ENCODE measurements at places on chromosomes 6 and 20. TPM values are rescaled to one million over a fixed set of nuclear protein-coding genes. Genes with fewer than 3 reads are reported as not detected.

Gene GTF3C6
- 8.1 TPM for total RNA-seq

Gene METTL24
- total RNA-seq, result 3.0 TPM

Gene CLPSL2
- not detected for total RNA-seq

Gene ADGRF5
- under 0.01 TPM for total RNA-seq

Gene BPIFB4
- not detected for total RNA-seq

Gene LGSN
- under 0.01 TPM for total RNA-seq

Gene KHDC1L
- total RNA-seq, result not detected

Gene TTK
- total RNA-seq, result 1.3 TPM

GRCh38 chr6:76553256-76553655, 480.8 kb upstream of the IMPG1 start:
- DNase-seq, result no peak

GRCh38 chr20:18287546-18287914, 797 bp upstream of the ZNF133 start:
- DNase-seq, result no peak

- peak; percentile 23 for DNase-seq
Observed at GRCh38 chr6:52027699-52028098, 59.7 kb downstream of the PKHD1 start.

GRCh38 chr6:165643015-165643414, 20.0 kb downstream of the PDE10A start:
- no peak for DNase-seq

DNA sequence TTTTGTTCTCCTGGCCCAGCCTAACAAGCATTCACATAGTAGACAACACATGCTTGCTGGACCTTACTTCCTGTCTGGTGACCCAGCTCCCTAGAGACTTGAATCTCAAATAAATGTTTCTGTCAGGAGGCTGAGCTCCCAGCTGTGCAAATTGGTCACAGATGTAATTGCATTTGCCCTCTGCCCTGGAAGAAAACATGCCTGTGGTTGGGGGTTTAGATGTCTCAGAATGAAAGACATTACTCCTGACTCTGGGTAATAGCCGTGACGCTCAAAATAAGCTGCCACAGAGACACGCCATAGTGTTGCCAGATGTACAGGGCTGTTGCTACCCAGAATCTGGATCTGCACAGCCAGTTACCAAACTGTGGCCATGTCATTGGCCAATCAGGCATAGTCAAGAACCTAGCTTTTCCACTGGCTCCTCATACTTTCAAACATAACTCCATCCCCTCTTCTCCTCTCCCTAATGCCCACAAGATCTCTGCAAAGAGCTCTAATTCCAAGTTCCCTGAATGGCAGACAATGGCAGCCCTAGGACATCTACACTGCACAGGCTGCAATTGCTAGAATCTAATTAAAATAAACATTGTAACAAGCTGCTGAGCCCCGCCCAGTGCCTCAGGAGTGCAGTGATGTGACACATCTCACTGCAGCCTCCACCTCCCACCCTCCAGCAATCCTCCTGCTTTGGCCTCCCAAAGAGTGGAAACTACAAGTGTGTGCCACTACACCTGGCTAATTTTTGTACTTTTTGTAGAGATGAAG, 32.8 kb upstream of the GMPR start:
- DNase-seq, result no peak

- no peak for DNase-seq
Observed at GRCh38 chr6:92700411-92700810, 718.9 kb downstream of the EPHA7 start.

GRCh38 chr6:128098000-128098581, 197.2 kb upstream of the THEMIS start:
- no peak for DNase-seq

GRCh38 chr20:10280018-10280908, 61.6 kb downstream of the SNAP25 start:
- no peak for DNase-seq

GRCh38 chr6:156842598-156843250, 65.5 kb downstream of the ARID1B start:
- no peak for DNase-seq

GRCh38 chr6:33694401-33694931, 17.0 kb downstream of the UQCC2 start:
- peak; percentile 81 for DNase-seq

DNA sequence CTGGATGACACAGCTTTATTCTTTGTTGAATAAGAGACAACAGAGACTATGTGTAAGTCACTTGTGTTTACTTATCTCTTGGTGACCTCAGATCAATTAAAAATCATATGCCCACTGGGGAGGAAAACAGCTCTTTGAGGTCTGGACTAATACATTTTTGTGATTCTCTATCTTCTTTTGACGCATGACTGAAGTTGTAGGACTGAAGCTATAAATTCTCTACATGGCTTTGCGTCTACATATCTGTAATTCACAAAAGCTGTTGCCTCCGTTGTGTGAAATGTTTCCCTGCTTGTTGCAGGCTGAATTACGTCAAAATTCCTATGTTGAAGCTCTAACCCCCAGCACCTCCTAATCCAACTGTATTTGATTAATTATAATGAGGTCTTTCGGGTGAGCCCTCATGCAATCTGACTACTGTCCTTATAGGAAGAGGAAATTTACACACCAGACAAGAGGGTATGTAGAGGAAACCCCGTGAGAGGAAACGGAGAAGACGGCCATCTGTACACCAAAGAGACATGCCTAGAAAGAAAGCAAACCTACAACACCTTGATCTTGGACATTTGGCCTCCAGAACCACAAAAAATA, 481.6 kb downstream of the PRKN start:
- DNase-seq, result no peak

GRCh38 chr20:6956574-6956973, 189.1 kb downstream of the BMP2 start:
- no peak for DNase-seq

DNA sequence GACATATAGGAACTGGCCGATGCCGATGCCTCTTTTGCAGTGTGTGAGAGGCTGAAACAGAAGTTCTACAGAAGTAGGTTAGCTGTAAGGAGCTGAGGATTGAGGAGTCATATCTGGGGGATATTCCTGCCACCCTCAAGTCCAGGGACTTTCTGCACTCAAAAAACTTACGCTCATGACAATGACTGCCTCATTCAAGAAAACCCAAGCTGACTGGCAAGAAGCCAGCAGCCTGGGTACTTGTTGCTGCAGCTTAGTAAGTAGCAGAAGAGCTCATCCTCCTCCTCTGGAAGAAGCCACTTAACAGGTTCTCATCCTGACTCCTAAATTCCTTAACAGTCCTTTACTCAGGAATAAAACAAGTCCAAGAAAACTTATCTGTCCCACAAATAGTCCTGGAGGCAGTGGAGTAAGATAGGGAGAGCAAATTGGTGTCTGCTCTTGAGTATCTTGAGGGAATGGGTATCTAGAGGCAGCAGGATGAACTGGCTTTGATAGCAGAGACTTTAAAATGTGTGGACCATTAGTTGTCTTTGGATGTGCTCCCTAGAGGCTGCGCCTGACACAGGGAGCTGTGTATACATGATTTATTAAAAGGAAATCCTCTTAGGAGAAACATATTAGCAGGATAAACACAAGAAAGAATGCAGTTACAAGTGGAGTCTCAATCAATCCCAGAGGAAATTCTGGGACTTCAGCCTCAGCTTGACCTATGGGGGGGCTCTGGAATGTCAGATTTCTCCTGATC, 7.4 kb downstream of the CALHM5 start:
- peak; percentile 12 for DNase-seq

DNA sequence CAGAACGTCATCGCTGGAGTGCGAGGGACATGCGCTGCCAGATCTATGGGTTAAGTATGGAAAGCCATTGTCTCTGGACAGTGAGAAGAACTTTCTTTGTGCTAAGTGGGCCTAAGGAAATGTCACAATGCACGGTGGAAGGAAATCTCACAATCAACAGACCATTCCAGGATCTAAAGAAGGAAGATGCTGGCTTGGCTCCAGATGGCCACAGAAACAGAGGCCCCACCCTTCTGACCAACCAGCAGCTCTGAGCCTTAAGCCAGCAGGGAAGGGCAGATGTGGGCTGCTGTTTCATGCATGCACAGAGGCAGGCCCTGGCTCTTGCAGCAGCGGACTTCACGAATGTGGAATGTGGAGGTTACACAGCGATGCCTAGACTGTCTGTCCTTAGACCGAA, 156.3 kb downstream of the SOBP start:
- no peak for DNase-seq

DNA sequence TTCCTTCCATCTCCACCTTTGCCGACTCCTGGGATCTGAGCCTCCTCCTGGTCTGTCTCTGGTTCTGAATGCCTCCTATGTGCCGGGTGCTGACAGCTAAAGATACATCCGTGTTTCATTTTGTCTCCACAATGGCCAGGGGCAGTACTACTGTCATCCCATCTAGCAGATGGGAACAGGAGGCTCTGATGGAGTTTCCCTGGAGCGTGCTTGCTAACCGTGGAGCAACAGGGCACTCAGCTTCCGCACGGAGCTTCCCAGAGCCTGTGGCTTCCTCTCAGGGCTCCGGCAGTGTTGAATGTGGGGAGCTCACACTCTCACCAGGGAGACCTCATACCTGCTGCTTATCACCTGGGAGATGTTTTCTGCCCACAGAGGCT, 11.9 kb upstream of the NPBWR2 start:
- no peak for DNase-seq

- DNase-seq, result no peak
Observed at GRCh38 chr6:4281341-4282293, 146.2 kb upstream of the ECI2 start.

DNA sequence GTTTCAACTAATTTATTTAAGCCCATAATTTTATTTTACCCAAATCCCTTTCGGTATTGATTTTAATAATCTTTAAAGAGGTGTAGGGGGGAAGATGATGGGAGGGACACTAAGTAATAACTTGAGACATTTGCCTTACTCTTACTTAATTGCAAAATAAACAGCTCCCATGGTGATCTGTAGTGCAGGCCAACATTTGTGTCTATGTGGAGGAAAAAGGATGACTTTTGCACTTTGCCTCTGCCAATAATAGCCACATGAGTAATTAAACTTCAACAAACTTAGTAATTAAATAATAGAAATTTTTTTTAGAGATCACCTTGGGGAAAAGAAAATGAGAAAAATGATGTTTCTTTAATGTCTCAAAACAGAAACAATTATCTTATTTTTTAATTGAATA, 29.9 kb upstream of the CD2AP start:
- DNase-seq, result no peak

DNA sequence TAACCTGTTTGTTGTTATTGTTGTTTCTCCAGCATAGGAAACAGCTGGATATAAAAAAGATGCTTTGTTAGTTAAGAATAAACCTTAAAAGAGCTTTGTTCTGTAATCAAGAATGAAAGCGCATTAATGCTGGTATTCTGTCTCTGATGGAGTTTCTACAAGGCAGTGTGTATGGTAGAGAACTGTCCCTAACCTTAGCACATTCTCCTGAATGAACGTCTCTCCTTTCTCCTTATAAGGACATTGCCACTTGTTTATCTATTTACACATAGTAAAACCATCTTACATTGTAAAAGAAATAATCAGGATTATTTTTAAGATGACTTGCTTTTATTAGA, 33.8 kb upstream of the LCA5 start:
- DNase-seq, result no peak

DNA sequence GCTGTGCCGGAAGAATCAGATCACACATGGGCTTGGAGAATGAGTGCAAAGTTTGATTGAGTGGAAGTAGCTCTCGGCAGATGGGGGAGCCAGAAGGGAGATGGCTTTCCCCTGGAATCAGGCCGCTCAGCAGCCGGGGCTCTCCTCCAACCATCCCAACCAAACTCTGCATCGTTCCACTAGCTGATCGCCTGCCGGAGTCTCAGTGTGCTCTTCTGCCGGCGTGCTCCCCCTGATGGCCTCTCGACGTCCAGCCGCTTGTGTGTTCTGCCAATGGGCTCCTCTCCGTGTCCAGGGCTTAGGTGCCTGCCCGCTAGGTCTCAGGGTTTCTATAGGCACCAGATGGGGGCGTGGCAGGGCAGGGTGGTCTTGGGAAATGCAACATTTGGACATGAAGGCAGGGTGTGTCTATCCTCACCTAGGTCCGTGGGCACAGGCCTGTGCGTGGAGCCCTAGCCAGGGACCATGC, 4.9 kb upstream of the BIRC7 start:
- no peak for DNase-seq

DNA sequence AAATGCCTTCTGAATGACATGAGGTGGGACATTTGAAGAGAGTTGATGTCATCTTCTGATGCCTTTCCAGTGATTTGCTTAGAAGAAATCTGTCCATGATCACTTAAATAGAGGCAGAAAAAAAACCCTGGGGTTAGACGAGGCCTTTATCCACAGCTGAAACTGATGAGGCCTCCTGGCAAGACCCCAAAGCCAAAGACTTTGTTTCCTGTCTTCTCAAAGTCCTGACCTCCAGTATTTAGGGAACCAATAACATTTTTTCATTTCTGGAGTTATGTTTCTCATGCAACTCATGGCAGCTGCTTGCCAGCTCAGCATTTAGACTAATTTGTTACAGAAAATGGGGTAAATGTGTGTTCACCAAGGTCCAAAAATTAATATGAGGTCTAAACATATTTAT, 248.0 kb upstream of the PRDM1 start:
- no peak for DNase-seq

DNA sequence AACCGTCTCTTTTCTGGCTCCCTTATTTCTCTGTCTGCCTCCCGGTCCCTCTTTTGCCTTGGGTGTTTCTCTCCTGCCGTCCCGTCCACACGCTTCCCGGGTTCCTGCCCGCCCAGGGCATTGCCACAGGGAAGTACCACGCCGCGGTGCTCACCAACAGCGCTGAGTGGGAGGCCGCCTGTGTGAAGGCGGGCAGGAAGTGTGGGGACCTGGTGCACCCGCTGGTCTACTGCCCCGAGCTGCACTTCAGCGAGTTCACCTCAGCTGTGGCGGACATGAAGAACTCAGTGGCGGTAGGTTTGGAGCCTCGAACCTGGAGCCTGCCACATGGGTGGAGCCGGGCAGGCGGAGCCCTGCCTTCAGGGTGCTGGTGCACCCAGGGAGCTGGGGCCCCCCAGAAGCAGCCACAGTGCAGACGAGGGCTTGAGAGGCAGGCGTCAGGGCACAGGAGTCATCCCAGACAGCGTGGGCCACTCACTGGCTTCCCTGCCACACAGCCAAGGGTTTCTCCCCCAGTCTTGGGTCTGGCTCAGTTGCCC, 21.3 kb downstream of the NPEPL1 start:
- no peak for DNase-seq

DNA sequence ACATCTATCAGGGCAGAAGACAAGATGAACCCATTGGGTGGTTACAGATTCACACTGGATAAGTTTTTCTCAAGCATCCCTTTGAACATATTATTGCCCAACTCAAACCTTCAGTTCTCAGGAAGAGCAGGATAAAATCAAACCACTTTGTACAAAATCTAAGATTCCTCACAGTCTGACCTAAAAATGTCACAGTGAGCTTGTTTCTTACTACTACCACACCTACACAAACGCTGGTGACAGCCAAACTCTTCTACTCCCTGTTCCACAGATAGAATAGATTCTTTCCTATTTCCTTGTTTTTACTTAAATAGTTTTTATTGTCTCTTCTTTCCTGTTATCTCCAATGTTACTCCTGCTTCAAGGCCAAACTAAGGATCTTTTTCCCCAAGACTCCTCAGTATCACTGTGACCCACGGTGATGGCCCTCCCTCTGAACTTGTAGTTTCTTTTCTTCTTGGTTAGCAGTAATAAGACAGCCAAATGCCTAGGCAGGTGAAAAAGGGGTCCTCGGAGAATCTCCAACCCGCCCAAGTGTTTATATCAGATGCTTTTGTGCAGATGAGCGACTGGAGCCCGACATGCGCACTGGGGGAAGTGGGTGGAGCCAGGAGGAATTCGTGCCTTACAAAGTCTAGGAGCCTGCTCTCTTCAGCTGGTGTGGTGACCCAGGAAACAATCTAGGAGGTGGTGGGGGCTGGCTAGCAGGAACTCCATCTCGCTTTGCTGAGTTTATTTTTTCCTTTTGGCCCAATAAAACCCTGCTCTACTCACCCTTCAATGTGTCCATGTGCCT, 53.4 kb downstream of the SEL1L2 start:
- no peak for DNase-seq

GRCh38 chr6:101108286-101108685, 227.2 kb upstream of the ASCC3 start:
- no peak for DNase-seq
